Fibroblast of the aortic adventitia (primary cell): ENCODE measurements at places on chromosomes 12 and 14.

GRCh38 chr12:56839489-56839848 is 76.3 kb downstream of the HSD17B6 start:
- DNase-seq, result no peak

DNA sequence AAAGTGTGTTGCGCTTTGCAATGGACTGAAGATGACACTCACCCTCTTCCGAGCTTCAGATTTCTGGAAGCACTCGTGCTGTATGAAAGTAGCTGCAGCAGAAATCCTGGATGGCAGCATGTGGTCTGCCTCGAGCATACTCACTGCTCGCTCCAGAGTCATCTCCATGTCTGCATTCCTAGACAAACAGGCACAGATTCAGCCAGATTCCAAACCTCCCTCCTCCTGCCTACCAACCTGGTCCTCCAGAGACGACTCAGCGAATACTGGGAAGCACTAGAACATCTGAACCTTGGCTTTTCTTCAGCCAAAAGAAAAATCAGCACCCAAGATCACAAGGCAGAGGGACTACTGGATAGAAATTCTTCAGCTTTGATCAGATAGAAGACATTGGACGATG is 27.7 kb downstream of the PKP2 start:
- DNase-seq, result no peak

GRCh38 chr12:75599061-75599460 is 87.7 kb upstream of the KRR1 start:
- peak; percentile 91 for DNase-seq

DNA sequence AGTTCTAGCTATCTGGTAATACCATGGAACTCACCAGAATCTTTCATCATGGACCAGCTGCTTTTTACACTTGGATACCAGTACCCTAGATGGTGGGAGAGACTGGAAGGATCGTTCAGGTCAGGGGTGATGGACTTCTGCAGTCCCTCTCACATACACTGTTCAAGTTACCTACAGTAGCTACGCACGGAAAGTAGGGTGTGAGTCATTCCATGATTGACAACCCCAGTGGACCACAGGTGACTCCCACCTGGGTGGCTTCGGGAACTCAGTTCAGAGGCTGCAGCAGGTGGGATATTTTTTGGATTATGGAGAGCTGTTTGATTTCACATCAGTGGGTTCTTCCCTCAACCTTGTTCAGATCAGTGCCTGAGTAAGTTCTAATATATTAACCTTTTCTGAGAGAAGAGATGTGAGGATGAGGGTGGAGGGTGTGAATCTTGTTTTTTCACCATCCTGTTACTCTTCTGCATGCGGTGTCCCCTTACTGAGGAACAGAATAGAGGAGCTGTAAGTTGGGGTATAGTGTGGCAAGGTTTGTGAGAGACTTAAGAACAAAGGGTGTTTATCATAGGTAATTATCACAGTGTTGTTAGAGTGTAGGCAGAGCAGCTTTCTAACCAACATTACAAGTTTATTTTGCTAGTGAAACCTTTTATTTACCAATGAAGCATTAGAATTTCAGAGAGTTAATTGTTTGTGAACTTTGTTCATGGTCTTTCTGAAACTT is 39.6 kb downstream of the PRKCH start:
- no peak for DNase-seq

DNA sequence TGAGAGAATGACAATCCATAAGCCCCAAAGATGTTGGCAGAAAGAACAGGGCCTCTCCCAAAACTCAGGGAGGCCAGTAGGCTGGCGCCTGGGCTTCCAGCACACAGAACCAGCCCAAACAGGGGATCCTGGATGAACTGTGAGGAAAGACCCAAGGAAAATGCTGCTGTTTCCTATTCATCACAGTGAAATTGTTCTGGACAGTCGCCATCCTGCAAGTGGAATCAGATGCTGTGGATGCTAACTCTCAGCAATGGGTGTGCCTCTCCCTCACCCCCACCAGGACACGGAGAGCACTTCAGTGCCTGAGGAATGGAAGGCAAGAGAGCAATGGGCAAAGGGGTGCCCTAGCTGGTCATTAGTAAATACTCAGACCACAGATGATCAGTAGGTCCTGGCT is 80.8 kb downstream of the ANO2 start:
- DNase-seq, result no peak

GRCh38 chr12:125871811-125872594 is 806.8 kb downstream of the AACS start:
- DNase-seq, result no peak

GRCh38 chr14:105055736-105056302 is 9.4 kb downstream of the GPR132 start:
- DNase-seq, result no peak

DNA sequence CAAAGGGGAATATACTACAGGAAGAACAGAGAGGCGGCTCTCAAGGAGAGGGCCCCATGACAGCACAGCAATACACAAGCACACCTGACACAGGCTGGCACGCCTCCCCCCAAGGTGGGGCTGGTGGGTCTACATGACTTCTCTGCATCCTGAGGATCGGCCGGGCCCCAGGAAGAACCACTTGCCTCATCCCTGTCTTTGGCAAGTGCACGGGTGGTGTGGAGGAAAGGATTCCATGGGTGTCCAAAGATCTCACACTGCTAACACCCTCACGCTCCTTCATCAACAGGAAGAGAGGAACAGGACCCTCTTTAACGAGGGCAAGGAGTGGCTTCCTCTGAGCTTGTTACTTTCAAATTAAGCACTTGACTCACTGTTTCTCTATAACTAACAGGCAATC is 7.3 kb downstream of the VAMP1 start:
- no peak for DNase-seq

- peak; percentile 69 for DNase-seq
These were observed 32.1 kb downstream of the PPFIBP1 start for GRCh38 chr12:27555925-27556778.

DNA sequence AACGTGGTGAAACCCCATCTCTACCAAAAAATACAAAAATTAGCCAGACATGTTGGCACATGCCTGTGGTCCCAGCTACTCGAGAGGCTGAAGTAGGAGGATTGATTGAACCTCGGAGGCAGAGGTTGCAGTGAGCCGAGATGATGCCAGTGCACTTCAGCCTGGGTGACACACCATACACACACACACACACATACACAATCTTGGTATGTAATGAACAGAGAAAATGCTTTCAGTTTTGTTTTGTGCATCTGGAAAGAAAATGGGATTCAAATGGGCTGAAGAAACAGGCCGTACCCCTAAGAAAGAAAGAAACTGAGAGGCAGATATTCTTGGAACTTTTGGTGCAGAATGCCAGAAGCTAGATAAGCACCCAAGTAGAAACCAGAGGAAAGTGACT is 107.2 kb downstream of the PDE3A start:
- peak; percentile 58 for DNase-seq

DNA sequence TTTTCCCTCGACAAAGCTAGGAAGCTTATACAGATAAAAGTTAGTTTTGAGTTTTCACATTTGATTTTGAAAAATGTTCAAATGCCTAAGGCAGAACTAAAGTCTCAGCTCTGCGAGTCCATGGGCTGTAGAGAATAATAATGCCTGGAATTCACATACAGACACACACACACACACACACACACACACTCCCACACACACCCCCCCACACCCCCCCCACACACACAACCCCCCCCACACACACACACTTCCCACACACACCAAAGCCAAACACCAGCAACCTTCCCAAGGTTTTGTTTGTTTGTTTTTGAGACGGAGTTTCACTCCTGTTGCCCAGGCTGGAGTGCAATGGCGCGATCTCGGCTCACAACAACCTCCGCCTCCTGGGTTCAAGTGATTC is 62.8 kb upstream of the EIF5 start:
- no peak for DNase-seq

DNA sequence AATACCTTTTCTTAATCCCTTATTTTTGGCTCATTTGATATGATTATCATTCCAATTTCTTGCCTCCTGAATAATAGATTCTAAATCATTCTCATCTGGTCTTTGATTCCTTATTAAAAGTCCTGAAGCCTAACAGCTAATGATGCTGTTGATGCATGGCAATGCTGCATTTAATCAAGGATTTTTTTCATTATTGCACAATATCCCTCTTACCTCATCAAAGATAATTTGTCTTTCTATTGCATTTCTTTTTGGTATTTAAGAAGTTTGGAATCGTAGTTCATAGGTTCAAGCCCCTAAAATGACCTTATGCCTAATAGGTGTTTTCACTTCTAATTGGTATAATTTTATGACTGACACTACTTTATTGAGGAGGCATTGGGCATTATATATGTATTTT is 648.2 kb upstream of the STXBP6 start:
- no peak for DNase-seq

- DNase-seq, result peak; percentile 69
These were observed 3.8 kb downstream of the BCDIN3D start for GRCh38 chr12:49838973-49839633.

- no peak for DNase-seq
These were observed 8.7 kb downstream of the WNT1 start for GRCh38 chr12:48986720-48987291.

GRCh38 chr12:79344855-79345847 is 345.6 kb downstream of the PAWR start:
- DNase-seq, result peak; percentile 34

DNA sequence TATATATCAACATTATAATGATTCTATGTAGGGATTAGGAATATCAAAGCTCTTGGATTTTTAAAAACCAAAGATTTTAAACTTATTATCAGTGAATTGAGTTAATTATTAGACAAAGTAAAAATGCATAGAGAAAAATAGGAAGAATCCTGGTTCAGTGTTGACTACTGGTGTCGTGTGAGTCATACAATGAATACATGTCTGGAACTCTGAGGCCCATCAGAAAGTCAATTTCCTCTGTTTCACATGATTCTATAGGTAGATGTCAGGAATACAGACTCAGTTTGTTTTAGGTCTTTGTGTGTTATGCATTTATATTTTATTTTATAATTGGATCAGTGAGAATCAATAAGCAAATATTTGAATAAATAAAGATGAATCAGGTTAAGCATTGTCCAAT is 84.5 kb upstream of the RTL1 start:
- no peak for DNase-seq

DNA sequence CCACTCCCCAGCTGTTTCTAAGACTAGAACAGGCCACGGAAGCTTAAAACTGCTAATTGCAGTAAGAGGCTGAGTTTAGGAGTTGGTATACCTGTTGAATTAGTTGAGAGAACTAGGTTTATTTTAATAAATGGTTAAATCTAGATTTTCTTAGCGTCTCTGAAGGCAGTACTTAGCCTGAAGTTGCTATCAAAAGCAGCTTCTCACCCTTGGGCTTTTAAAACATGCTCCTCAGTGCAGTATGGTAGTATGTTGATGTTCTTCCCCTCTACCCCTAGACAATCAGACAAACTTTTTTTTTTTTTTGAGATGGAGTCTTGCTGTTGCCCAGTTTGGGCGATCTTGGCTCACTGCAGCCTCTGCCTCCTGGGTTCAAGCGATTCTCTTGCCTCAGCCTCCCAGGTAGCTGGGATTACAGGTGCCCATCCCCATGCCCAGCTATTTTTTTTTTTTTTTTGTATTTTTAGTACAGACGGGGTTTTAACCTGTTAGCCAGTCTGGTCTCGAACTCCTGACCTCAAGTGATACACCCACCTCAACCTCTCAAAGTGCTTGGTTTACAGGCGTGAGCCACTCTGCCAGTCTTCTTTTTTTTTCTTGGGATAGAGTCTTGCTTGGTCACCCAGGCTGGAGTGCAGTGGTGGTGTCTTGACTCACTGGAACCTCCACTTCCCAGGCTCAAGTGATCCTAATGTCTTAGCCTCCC is 6.8 kb downstream of the SRSF5 start:
- DNase-seq, result no peak

DNA sequence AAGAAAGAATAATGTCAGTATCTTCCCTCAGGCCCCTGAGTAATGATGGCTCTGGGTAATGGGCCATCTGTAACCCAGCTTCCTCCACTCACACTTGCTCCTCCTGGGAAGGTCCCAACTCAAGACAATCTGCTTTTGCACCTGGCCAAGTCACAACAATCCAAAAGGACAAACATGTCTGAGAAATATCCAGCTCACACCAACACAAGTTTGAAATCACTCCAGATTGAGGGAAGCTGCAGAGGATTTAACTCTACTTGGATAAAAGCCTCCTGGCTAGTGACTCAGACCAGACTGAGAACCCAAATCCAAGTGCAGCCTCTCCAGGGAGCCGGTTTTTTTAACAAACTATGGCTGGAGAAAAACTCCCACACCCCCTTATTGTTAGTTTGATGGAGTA is 34.2 kb downstream of the RTRAF start:
- peak; percentile 94 for DNase-seq

GRCh38 chr14:34604995-34605394 is 25.0 kb downstream of the SNX6 start:
- DNase-seq, result peak; percentile 70

DNA sequence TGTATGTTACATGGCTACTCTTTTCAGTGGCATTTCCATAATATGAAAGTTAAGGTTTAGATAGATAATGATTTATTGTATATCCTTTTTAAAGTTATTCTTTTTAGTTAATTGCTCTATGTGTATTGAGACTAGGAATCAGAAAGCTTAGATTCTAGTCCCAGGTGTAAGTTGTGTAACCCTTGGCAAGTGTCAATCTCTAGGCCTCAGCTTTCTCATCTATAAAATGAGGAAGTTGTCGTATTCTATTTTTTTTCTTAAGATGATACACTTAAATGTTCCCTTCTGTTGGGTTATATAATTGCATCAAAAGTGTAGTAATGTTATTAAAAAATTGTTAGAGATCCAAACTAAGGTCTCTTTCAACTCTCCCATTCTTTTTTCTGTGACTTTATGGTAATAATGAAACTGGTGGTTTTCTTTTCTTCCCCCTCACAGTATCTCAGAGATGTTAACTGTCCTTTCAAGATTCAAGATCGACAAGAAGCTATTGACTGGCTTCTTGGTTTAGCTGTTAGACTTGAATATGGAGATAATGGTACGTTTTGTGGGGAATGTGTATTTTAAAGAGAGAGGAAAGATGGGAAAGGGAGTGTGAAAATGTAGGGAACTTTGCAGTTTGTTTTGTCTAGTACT is 4.1 kb downstream of the RTRAF start:
- DNase-seq, result no peak

DNA sequence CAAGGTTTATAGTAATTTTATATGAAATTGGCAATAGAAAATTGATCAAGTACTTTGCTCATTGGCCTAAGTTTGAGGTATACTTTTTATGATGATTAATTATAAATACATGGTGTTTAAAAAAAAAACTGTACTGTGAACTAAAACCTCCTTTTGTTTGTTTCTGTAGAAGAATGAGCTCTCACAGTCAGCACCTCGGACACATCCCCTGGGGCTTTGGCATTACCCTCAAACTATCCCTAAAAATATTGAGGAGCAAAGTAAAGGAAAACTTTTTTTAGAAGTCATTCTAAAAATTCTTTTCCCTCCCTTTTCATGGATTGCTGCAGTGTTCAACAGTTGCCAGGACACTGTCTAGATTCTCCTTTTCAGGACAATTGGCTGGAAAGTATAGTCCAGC is 183.6 kb downstream of the FBXL14 start:
- no peak for DNase-seq
